Activated CD4-positive, alpha-beta T cell treated with anti-CD3 and anti-CD28 coated beads, Interleukin-2, amount 10 ng/mL, durations not matched to agents 24 days and 14 days (primary cell): ENCODE measurements at places on chromosomes 2 and 18. TPM values are rescaled to one million over a fixed set of nuclear protein-coding genes. Genes with fewer than 3 reads are reported as not detected.

TUBA3E gene
- not detected in 2 replicates for total RNA-seq

ZNF396 gene
- 0.19 and 0.26 TPM in 2 replicates for total RNA-seq

EMX1 gene
- total RNA-seq, result 0.09 TPM in 1 of 2 replicates, not detected in the other

NGEF gene
- 1.2 and 1.3 TPM in 2 replicates for total RNA-seq

COL3A1 gene
- 0.09 TPM in 1 of 2 replicates, not detected in the other for total RNA-seq

IL36A gene
- 0.23 TPM in 1 of 2 replicates, not detected in the other for total RNA-seq

GCG gene
- not detected in 2 replicates for total RNA-seq

CPS1 gene
- 0.75 and 0.88 TPM in 2 replicates for total RNA-seq

SPATA3 gene
- not detected in 2 replicates for total RNA-seq
